Naive thymus-derived CD8-positive, alpha-beta T cell (primary cell): ENCODE measurements at places on chromosomes 1 and 21. TPM values are rescaled to one million over a fixed set of nuclear protein-coding genes. Genes with fewer than 3 reads are reported as not detected.

GRCh38 chr1:87044424-87044823, 130.0 kb downstream of the HS2ST1 start:
- peak overlapping the region; percentile 74 for H3K4me3 ChIP-seq
- peak overlapping the region; percentile 7 for H3K27ac ChIP-seq
- no peak for DNase-seq
- H3K36me3 ChIP-seq = peaks cover 4% of the 10 kb centered on the region
- peaks cover 47% of the 10 kb centered on the region for H3K4me1 ChIP-seq
- no peaks in the 10 kb centered on the region for H3K27me3 ChIP-seq

GRCh38 chr1:166127003-166127402, 39.8 kb downstream of the FAM78B start:
- H3K36me3 ChIP-seq = no peaks in the 10 kb centered on the region
- no peak for DNase-seq
- no peak overlapping the region for H3K4me3 ChIP-seq
- H3K27ac ChIP-seq = no peak overlapping the region
- H3K27me3 ChIP-seq = no peaks in the 10 kb centered on the region

GRCh38 chr1:7535934-7536878, 234.9 kb upstream of the VAMP3 start:
- H3K4me1 ChIP-seq = no peaks in the 10 kb centered on the region
- no peak overlapping the region for H3K27ac ChIP-seq
- H3K4me3 ChIP-seq = no peak overlapping the region

The ZBTB40 gene
- polyA plus RNA-seq = 1.4 TPM

GRCh38 chr1:55490547-55490946, 275.4 kb upstream of the USP24 start:
- H3K27ac ChIP-seq = no peak overlapping the region
- no peak overlapping the region for H3K4me3 ChIP-seq
- no peak for DNase-seq
- peaks cover 1% of the 10 kb centered on the region for H3K27me3 ChIP-seq
- H3K36me3 ChIP-seq = no peaks in the 10 kb centered on the region

DNA sequence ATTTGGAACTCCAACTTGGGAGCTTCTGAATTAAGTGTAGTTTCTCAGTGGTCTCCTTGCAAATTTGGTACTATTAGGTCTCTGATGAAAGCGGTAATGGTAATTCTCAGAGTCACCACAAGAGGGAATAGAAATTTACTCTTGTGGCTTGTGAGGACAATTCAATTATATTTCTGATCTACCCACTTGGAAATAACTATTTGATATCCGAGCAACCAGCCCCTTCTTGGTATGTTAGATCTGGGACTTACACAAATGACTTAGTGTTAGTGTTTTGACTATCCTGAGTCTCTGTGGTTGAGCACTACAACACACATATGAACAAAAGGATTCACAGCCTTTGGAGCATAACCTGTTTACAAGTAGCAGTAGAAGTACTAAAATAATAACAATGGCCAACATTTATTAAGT, 68.1 kb downstream of the RPS6KA1 start:
- H3K27ac ChIP-seq = no peak overlapping the region
- H3K27me3 ChIP-seq = no peaks in the 10 kb centered on the region
- no peak for DNase-seq
- no peaks in the 10 kb centered on the region for H3K36me3 ChIP-seq

DNA sequence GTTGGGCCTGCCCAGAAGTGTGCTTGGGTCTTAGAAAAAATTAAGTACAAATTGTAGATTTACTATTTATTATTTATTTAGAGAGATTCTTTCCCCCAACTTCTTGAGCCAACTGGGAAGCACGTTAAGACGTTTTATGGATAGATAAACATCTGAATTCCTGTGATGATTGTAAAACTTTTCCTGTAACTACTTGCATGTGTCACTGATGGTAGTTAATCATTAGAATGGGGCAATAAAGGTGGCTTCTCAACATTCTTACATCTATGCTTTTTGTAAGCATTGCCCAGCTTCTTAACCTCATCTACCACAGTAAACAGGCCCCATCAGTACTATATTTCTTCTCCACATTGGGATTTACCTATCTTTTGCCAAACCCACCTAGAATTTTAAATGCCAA, 559.8 kb downstream of the LMO4 start:
- no peak overlapping the region for H3K4me3 ChIP-seq
- DNase-seq = no peak
- no peaks in the 10 kb centered on the region for H3K4me1 ChIP-seq
- peaks cover 3% of the 10 kb centered on the region for H3K27me3 ChIP-seq
- H3K36me3 ChIP-seq = no peaks in the 10 kb centered on the region

- H3K27me3 ChIP-seq = no peaks in the 10 kb centered on the region
- no peaks in the 10 kb centered on the region for H3K36me3 ChIP-seq
- DNase-seq = peak; percentile 26
These were observed 106.9 kb upstream of the TMEM51 start for GRCh38 chr1:15046487-15047165.

DNA sequence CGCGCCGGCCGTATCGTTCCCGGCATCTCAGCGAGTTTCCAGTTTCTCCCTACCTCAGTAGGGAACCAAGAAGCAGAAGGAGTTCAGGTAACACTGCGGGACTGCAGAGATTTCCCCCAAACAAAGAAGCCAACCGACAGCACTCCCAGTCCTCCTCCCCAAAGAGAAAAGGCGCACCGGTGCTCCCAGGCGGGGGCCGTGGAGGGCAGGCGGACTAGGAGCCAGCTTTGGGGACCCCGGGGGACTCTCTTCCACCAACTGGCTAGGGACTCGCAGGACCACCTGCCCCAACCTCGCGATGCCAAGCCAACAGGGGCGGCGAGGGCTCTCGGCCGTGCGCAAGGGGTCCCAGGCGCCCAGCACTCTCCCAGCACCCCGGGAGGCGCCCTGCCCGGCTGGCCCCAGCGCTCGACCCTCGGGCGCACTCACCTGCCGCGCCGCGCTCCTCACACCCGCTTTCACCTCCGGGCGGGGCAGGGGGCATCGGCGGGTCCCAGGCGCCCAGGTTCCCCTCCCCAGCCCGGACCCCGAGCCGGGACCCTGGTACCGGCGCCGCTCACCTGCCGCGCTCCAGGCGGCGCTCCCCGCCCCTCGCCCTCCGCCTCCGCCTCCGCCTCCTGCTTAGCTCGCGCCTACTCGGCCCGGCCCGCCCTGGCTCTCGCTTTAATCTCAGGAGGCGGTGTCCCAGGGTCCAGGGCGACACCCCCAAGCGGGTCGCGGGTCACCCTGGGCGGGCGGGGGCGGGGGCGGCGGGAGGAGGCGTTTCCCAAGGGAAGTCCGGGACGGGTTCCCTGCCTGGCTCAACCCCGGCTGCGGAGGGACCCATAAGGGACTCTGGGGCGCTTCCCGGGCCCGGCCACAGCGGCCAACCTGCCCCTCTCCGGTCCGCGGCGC, at the start of gene TMPRSS2:
TSS of gene TMPRSS2 (minus strand) at position 638 of the 894 bp plus-strand sequence. CDS start 10,025 bp downstream, outside the sequence.
- peaks cover 20% of the 10 kb centered on the region for H3K27me3 ChIP-seq
- no peaks in the 10 kb centered on the region for H3K4me1 ChIP-seq
- no peak within 1 kb of the TSS for H3K27ac ChIP-seq
- no peak for DNase-seq

The CFHR3 gene
- polyA plus RNA-seq = not detected

GRCh38 chr1:112026016-112026415, 36.5 kb upstream of the KCND3 start:
- H3K4me1 ChIP-seq = no peaks in the 10 kb centered on the region
- no peak for DNase-seq
- H3K27me3 ChIP-seq = peaks cover 2% of the 10 kb centered on the region
- no peak overlapping the region for H3K27ac ChIP-seq

DNA sequence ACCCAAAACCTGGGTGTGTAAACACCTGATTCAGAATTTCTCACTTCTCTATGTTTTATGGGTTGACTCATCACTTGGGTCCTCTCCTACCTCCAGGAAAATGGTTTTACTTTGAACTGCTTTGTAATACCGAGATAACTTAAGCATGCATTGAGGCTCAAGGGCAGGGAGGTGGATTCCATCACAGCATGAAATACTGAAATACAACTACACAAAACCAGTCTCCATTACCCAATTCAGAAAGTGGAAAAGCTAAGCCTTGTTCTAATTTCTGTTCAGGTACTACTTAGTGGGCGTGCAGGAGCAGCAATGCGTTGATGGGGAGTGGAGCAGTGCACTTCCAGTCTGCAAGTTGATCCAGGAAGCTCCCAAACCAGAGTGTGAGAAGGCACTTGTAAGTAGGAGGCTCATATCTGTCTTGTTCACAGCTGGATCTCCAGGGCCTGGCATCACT, 6.1 kb upstream of the C4BPA start:
- H3K4me3 ChIP-seq = no peak overlapping the region
- no peak overlapping the region for H3K27ac ChIP-seq
- no peaks in the 10 kb centered on the region for H3K36me3 ChIP-seq
- no peak for DNase-seq
- no peaks in the 10 kb centered on the region for H3K4me1 ChIP-seq
- peaks cover 11% of the 10 kb centered on the region for H3K27me3 ChIP-seq

The ABCA4 gene
- polyA plus RNA-seq = not detected

DNA sequence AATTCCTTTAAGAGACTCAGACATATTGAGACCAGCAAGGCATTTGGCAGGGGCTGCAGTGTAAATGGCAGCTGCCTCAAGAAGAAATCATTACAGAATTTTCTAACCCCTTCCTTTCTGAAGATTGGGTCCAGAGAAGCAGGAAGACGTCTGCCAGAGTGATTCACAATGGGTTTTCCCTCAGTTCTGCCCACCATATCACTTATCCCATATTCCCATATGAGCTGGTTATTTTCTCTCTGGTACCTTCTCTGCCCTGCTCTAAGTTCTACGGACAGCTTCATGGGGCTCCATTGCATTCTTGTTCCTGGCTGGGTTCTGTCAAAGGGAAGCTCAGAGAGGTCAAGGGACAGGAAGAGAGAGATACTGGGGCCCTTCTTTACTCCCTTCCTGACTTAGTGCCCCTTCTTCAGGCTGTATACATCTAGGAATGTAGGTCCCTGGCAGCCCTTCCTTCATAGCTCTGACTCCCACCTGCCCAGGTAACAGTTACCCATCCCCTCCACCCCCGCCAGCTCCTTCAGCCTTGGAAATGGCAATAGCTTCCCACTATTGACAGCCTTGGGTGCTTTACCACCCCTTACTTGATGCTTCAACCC, 420.6 kb upstream of the DAB1 start:
- no peak overlapping the region for H3K27ac ChIP-seq
- H3K27me3 ChIP-seq = peaks cover 3% of the 10 kb centered on the region
- no peak for DNase-seq
- no peak overlapping the region for H3K4me3 ChIP-seq

GRCh38 chr1:2627746-2628145, 5.1 kb downstream of the MMEL1 start:
- H3K27ac ChIP-seq = no peak overlapping the region
- H3K4me3 ChIP-seq = no peak overlapping the region
- H3K4me1 ChIP-seq = peaks cover 18% of the 10 kb centered on the region
- H3K36me3 ChIP-seq = no peaks in the 10 kb centered on the region

The SLC6A17 gene
- not detected for polyA plus RNA-seq

- H3K36me3 ChIP-seq = no peaks in the 10 kb centered on the region
- no peak overlapping the region for H3K27ac ChIP-seq
- peaks cover 14% of the 10 kb centered on the region for H3K4me1 ChIP-seq
- no peak overlapping the region for H3K4me3 ChIP-seq
- peaks cover 49% of the 10 kb centered on the region for H3K27me3 ChIP-seq
- no peak for DNase-seq
These were observed 472.7 kb downstream of the PTPRU start for GRCh38 chr1:29708796-29709703.

GRCh38 chr1:59767119-59767518, 47.6 kb upstream of the HOOK1 start:
- no peaks in the 10 kb centered on the region for H3K4me1 ChIP-seq
- H3K27ac ChIP-seq = no peak overlapping the region
- peaks cover 4% of the 10 kb centered on the region for H3K36me3 ChIP-seq
- no peak overlapping the region for H3K4me3 ChIP-seq

DNA sequence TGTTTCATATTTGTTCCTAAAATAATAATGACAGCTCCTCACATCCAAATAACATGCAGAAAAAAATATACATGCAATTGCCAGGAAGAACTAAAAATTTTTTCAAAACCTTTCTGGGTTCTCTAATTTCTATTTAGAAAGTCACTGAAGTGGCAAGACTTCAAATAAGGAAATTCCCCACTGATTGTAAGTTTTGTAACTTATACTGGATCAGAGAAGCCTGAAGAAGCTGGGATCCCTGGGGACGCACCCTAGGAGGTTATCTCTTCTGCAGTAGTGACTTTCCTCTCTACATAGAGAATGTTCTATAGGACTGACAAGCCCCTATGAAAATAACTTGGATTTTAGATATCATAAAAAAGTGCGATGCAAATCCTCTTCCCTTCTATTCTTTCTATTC, 182.6 kb downstream of the MRPL39 start:
- no peaks in the 10 kb centered on the region for H3K36me3 ChIP-seq
- H3K27me3 ChIP-seq = no peaks in the 10 kb centered on the region
- no peak for DNase-seq

GRCh38 chr1:25836695-25837094, 16.9 kb downstream of the MTFR1L start:
- H3K27me3 ChIP-seq = no peaks in the 10 kb centered on the region
- no peak for DNase-seq
- peaks cover 1% of the 10 kb centered on the region for H3K4me1 ChIP-seq
- no peak overlapping the region for H3K27ac ChIP-seq

- H3K27me3 ChIP-seq = no peaks in the 10 kb centered on the region
- no peak for DNase-seq
- no peaks in the 10 kb centered on the region for H3K36me3 ChIP-seq
- peak overlapping the region; percentile 88 for H3K4me3 ChIP-seq
- peaks cover 18% of the 10 kb centered on the region for H3K4me1 ChIP-seq
These were observed 819 bp upstream of the GPR3 start for GRCh38 chr1:27391511-27392095.

The CELA3B gene
- not detected for polyA plus RNA-seq

The FALEC gene
- polyA plus RNA-seq = 1.3 TPM
